SIG-M5 (cell line): ENCODE measurements at places on chromosomes 3 and 15.

DNA sequence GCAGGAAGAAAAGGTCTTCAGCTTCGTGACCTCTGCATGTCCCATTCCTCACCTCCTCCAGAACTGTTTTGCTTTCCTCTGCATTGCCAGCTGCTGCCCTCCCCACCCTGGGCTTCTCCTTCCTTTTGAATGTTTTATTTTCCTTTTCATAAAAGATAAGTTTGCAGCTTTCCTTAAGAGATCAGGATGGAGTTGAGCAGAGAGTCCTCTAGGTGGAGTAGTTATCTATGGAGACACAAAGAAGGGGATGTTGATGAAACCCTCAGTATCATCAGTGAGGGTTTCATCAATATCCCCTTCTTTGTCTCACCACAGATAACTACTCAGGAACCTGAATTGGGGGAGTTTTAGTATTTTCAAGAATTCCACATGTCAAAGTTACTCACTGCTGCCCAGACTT lies 19.0 kb upstream of the SLC25A36 start:
- no peak for DNase-seq

DNA sequence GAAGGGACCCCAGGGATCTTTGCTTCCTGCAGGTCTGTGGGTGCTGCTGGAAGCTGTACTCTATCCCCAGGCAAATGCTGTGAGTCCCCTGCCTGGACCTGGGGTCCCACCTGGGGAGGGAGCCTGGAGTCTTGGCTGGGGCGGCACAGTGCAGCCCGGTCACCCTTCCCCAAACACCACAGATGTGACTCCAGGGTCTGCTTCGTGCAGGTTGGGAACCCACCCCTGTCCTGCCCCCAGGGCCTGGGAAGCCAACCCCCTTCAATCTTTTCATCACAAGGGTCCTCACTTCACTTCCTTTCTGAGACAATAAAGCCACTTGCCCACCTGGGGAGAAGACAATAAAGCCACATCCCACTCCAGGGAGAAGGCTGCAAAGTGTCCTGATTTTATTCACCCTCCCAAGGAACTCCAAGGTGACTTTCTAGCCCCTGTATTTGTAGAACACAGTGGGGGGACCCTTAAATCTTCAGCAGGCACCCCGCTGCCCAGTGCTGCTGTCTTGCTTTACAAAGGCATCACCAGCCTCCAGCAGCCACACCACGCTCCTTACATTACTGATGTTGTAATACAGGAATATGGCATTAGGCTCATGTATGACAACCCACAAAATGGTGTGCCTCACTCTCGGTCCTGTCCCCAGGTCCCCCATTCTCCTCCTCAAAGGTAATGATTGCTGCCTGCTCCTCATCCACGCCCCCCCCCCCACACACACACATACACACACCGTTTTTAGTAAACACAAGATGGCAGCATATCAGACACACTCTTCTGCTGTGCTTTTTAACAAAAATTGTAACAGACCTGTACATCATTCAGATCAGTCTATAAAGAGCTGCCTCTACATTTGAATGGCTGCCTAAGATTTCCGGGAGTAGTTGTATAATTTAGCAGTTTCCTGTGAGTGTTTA lies 9.9 kb downstream of the C3orf22 start:
- DNase-seq: no peak

DNA sequence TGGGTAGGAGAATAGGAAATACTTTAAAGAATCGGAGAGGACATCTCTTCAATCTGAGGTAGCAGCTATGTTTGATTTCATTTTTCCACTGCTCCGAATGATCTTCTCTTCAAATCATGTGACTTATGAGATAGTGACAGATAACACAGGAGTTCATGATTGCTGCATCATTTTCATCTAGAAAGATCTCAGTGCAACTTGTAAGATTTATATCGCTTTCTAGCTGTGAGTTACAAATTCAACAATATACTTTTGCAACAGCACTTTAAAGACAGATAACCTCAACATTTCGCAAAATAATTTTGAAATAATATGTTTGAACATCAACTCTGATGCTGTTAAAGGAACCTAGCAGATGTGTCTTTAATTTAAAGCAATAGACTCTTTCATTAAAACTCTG lies 99.9 kb upstream of the CCDC80 start:
- no peak for DNase-seq

DNA sequence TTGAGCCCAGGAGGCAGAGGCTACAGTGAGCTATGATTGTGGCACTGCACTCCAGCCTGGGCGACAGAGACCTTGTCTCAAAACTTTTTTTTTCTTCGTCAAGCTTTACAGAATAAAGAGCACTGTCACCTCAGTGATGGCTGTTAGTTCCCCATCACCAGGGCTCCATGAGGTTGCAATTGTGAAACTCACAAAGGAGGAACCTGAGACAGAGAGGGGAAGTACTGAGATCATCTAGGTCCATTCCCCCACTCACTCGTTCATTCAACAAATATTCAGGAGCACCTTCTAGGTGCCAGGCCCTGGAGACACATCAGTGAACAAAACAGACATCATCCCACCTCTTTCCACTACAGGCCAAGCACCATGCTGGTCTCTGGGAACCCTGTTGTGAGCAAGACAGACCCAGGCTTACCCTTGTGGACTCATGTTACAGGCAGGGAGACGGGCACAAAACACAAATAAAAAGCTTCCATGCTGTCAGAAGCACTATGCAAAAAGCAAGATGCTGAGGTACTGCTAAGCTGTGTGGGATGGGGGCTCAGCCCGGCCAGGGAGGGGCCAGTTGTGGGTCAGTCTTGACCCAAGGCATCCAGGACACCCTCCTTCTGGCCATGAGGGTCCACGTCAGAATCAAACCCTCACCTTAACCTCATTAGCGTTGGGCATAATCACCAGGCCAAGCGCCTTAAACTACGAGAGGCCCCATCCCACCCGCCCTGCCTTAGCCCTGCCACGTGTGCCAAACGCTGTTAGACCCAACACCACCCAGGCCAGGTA lies 2.1 kb upstream of the RHO start:
- peak; percentile 76 for DNase-seq

DNA sequence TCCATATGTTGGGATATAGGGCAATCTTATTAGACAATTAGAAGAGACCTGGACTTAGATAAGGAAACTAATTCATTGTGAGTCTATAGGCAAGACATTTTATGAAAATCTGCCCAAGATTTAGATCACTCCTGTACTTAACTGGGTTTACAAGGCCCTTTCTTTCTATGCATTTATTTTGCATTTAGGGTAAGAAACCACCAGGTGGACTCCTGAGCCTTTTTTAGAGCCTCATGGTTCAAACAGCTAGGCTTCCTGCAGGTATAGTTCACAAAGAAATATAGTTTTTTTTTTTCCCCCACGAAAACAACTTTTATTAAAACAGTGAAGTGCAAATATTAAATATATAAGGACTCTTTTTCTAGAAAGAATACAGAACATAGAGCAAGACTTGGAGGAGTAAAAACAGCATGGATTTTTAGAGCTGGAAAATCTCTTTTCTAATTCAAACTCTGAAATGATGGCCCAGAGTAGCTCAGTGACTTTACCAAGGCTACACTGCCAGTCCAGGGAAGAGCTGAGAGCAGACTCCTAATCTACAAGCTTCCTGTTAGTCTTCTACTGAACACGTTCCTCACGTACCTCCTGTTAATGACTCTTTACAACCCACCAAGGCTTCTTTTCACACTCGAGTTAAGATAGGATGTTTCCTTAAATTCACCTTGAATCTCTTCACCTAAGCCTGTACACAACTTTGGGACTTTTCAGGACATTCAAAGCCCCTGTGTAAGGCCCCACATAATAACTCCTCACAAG lies 400.9 kb upstream of the ATP11B start:
- DNase-seq: no peak

DNA sequence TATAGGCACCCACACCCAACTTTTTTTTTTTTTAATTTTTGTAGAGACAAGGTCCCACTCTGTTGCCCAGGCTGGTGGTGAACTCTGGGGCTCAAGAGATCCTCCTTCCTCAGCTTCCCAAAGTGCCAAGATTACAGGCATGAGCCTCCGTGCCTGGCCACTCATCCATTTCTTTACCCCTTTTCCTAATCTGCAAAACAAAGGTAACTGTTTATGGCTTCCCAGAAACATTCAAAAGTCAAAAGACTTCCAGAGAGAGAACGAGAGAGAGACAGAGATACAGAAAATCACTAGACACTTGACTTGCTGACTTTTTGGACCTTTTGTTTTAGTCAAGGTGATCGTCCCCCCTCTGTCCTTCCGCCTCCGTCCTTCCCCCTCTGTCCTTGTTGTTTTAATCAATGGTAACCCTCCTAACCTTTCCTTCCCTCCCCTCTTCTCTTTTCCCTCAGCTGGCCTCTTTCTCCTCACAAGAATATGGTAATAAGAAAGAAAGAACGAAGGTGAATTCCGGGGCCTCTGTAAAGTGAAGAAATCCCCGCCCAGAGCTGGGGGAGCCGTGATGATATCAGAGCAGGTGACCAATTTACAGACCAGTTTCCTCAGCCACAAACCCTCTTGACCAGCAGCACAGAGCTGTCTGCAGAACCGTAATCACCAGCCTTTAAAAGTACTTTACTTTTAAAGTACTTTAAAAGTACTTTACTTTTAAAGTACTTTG lies 21.9 kb downstream of the KLHL6 start:
- DNase-seq: no peak

DNA sequence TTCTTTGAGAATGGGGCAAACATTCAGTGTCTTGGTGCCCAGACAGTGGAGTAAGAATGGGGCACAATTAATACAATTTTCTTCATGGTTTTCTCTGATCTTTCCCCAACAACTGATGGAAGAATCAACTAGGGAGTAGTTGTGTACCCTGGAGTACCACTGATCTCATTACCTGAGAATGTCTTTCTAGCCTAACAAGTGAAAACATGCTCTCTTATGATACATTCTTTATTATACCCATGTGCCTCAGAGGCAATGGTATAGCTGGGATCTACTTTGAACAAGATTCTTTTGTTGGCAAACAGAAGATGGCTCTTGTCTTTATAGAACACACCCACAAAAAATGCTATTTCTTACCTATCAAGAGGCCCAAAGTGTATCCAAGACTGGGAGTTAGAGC lies 250.6 kb upstream of the CMC1 start:
- no peak for DNase-seq

GRCh38 chr3:123869165-123869564 lies 15.0 kb downstream of the MYLK start:
- DNase-seq: no peak

GRCh38 chr15:79160211-79160610 lies 69.6 kb upstream of the RASGRF1 start:
- no peak for DNase-seq

DNA sequence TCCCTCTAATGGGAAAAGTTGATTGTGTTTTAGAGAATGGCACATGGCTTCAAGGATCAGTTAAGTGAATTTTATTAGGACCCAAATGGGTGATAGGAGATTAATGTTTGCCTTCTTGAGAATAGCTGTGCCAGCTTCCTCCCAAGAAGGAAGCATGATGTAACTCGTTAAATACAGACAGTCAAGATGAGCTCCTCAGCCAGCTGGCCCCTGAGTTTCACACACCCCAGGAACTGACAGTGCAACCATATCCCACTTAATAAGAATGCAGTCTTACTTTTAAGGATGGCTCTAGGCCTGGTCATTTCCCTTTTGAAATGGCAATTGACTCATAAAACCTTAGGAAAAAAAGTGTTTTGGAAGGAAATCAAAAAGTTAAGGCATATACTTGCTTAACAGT lies 472.8 kb upstream of the KCNMB2 start:
- DNase-seq: no peak

- DNase-seq: no peak
Observed at GRCh38 chr15:87243474-87243873, 1013.1 kb downstream of the NTRK3 start.

DNA sequence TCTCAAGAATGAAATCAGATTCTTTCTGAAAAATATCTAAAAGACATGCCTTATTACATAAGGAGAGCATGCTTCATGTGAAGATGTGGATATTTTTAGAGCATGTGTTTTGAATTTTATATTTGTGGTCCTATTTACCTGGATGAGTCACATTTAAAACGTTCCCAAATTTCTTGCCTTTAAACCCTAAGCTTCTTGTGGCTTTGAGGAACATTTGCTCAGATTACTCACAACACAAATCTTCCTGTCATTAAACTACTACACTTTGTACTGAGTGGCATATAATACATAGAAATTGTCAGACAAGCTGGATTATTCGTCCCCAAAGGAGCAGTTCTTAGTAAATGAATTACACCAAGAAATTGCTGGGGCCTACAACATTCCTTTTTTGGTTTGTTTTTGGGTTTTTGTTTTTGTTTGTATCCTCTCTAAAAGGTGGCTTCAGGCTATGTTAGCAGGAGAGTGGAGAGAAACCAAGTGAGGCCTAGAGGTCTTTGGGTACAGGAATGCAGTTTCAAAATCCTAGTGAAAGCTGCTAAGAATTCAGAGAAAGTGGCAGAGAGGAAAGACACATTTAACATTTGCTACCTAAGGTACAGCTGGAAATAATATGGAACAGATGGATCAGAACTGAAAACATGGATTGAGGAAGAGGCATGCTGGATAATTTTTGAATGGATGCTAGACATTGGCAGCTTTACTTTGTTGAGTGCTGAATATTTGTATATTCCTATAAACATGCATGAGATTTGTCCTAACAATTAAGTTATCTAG lies 128.1 kb downstream of the RPL22L1 start:
- DNase-seq: no peak

DNA sequence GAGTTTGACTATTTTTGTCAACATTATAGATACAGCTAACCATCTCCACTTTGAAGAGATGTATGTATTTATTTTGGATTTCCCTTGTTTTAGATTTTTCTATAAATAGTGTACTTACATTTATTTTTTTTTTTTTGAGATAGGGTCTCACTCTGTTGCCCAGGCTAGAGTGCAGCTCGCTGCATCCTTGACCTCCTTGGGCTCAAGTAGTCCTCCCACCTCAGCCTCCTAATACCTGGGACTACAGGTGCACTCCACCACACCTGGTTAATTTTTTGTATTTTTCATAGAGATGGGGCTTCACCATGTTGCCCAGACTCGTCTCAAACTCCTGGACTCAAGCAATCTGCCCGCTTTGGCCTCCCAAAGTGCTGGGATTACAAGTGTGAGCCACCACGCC lies 55.3 kb upstream of the TRPM1 start:
- no peak for DNase-seq

DNA sequence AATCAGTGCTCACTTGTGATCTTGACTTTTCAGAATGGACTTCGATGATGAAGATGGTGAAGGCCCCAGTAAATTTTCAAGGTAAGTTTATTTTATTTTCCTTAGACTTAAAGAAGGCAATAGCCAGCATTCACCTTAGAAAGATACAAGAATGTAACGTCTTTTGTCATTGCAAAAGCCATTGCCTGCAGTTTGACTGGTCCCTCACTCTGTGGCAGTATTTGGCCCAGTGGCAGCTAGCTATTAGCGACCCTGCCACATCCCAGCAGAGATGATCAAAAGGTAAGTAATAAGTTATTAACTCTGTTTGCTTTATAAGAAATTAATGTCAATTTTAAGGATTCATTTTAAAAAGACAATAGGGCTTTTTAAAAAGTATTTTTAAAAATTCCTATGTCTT lies 53.7 kb downstream of the ARNT2 start:
- DNase-seq: no peak

DNA sequence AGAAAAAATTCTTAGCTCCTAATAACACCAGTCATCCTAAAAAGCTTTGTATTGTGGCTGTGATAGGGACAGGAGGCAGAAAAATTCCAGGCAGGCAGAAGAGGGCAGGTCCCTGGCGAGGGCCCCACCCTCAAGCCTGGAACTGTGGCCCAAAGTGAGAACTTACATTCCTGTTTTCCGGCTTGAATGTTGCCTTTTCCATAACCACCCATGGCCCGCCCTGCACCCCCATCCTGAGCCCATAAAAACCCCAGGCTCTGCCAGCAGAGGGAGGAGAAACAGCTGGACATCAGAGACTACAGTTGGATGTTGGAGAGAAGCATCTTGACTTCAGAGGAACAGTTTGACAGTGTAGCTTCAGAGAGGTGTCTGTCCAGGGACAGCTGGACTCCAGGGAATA lies 37.3 kb downstream of the SLCO2A1 start:
- no peak for DNase-seq

- DNase-seq: no peak
Observed at GRCh38 chr15:80041494-80042253, 17.8 kb upstream of the ZFAND6 start.
